Caudate nucleus (tissue), 63 donors: ENCODE measurements at places on chromosomes 12 and 14.

DNA sequence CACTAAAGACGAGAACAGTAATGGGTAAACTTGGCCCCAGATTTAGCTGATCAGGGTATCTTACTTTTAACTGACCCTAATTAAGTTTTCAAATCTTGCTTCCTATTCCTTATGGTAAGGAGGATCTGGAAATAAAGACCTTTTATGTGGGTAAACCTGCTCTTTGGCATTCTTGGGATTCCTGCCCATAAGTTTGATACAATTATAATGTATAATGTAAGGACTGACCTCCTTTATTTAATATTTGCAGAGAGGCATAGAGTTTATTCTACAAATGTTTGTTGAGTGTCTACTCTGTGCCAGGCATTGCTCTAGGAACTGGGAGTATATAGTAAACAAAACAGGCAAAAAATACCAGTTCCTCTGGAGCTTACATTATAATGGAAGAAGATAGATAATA is 4.4 kb upstream of the PRDM4 start:
- DNase-seq: no peak

GRCh38 chr14:103943673-103944072 is 1.3 kb upstream of the RD3L start:
- DNase-seq: no peak

DNA sequence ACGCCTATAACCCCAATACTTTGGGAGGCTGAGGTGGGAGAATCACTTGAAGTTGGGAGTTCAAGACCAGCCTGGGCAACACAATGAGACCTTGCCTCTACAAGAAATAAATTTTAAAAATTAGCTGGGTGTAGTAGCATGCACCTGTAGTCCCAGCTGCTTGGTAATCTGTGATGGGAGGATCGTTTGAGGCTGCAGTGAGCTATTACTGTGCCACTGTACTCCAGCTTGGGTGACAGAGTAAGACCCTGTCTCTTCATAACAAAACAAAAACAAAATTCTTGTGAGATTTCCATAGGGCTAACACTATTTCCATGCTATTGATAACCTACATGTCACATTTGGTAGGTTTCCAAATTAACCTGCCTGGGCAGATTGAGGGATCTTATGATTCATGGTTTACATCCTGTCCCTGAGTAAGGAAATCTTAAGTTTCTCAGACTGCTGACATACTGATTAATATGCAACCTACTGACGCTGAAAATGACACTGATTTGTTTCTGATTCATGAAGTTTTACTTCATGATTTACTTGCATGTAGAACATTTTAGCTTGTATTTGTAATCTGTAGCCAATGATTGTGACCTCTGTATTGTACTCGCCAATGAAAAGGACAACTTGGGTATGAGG is 15.9 kb downstream of the ATP6V1D start:
- no peak for DNase-seq

GRCh38 chr14:86124328-86124727 is 594.4 kb downstream of the FLRT2 start:
- DNase-seq: no peak

GRCh38 chr14:68103853-68104252 is 284.3 kb downstream of the RAD51B start:
- no peak for DNase-seq

- no peak for DNase-seq
Measured at GRCh38 chr14:31106768-31107167, 80.6 kb upstream of the STRN3 start.
